ENCODE measurements at places on chromosomes 16 and 17. TPM values are rescaled to one million over a fixed set of nuclear protein-coding genes. Genes with fewer than 3 reads are reported as not detected.

ZNRF1 gene
- polyA plus RNA-seq, result 5.3 TPM

TBC1D3G gene
- polyA plus RNA-seq, result 0.85 TPM

GGNBP2 gene
- polyA plus RNA-seq, result 28.4 TPM

CKLF gene
- 24.9 TPM for polyA plus RNA-seq

NDEL1 gene
- 21.8 TPM for polyA plus RNA-seq

GRCh38 chr16:61726125-61726524 is 310.1 kb downstream of the CDH8 start:
- no peak overlapping the region for H3K4me3 ChIP-seq
- H3K36me3 ChIP-seq, result no peaks in the 10 kb centered on the region
- DNase-seq, result no peak
- no peaks in the 10 kb centered on the region for H3K27me3 ChIP-seq
- H3K4me1 ChIP-seq, result no peaks in the 10 kb centered on the region

- no peaks in the 10 kb centered on the region for H3K27me3 ChIP-seq
- H3K4me1 ChIP-seq, result no peaks in the 10 kb centered on the region
- H3K4me3 ChIP-seq, result no peak overlapping the region
- no peak for DNase-seq
- H3K27ac ChIP-seq, result no peak overlapping the region
- H3K36me3 ChIP-seq, result no peaks in the 10 kb centered on the region
These were observed 61.0 kb downstream of the TNRC6C start for GRCh38 chr17:78019367-78019975.

GRCh38 chr16:84833144-84833500 is 13.3 kb downstream of the CRISPLD2 start:
- no peak overlapping the region for H3K27ac ChIP-seq
- no peaks in the 10 kb centered on the region for H3K27me3 ChIP-seq
- DNase-seq, result no peak
- no peaks in the 10 kb centered on the region for H3K36me3 ChIP-seq

DNA sequence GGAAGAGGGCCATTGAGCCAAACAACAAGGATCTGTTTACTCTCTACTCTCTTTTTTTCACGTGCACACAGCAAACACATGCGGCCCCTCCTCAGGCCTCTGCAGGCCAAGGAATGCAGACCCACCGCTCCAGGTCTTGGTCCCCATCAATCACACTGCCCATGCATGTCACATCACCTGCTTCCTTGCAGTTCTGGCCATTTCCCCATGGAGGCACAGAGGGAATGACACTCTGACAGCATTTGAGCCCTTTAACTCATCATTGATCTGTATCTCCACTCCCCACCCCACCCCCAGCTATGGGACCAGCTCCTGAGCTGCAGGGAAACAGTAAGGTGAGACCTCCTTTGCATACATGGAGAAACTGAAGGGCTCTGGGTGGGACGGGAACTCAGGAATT is 45.9 kb upstream of the MEIOC start:
- no peak for DNase-seq
- H3K36me3 ChIP-seq, result no peaks in the 10 kb centered on the region
- no peaks in the 10 kb centered on the region for H3K27me3 ChIP-seq
- no peak overlapping the region for H3K4me3 ChIP-seq
- H3K27ac ChIP-seq, result no peak overlapping the region

- no peaks in the 10 kb centered on the region for H3K36me3 ChIP-seq
- H3K27me3 ChIP-seq, result no peaks in the 10 kb centered on the region
- no peak overlapping the region for H3K27ac ChIP-seq
- no peaks in the 10 kb centered on the region for H3K4me1 ChIP-seq
- no peak overlapping the region for H3K4me3 ChIP-seq
These were observed 3.7 kb upstream of the USP32 start for GRCh38 chr17:60395508-60396065.

DNA sequence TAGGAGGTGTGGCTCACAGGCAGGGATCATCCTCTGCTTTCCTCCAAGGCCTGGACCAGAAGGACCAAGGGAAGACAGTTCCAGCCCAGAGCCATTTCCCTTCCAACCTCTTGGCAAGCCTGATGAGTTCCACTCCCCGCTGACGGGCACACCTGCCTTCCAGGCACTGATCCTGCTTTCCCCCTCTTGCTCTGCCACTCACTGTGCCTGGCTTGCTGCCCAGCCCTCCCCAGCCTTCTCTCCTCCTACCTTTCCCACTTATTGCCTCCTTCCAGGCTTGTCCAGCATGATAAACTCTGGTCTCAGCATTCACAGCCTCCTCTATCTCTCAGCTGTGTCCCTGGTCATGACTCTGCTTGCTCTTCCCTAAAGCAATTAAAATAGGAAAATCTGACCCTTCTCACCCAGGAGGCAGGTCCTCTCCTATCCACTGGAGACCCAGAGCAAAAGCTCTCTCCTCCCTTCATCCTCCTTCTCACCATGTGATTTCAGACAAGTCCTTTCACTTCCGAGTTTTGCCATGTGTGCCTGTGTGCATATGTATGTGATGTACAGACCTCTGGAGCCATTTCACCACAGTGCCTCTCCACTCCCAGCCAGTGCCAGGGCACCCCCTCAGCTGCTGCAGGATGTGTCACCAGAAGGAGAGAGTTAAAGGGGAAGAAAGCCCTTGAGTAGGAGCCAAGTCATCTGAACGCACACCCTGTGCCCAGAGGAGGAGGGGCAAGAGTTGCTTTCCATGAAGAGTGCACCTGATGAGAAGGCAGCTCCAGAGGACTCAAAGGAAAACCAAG is 13.4 kb upstream of the TMEM170A start:
- DNase-seq, result no peak
- no peak overlapping the region for H3K27ac ChIP-seq
- no peaks in the 10 kb centered on the region for H3K27me3 ChIP-seq
- H3K36me3 ChIP-seq, result no peaks in the 10 kb centered on the region
- H3K4me1 ChIP-seq, result no peaks in the 10 kb centered on the region

GRCh38 chr16:79598348-79599181 is 2.0 kb downstream of the MAF start:
- H3K4me3 ChIP-seq, result peak overlapping the region; percentile 42
- H3K4me1 ChIP-seq, result peaks cover 3% of the 10 kb centered on the region
- peak; percentile 31 for DNase-seq
- H3K27me3 ChIP-seq, result no peaks in the 10 kb centered on the region
- H3K36me3 ChIP-seq, result no peaks in the 10 kb centered on the region
- no peak overlapping the region for H3K27ac ChIP-seq

- H3K4me1 ChIP-seq, result no peaks in the 10 kb centered on the region
- no peak overlapping the region for H3K4me3 ChIP-seq
- no peak overlapping the region for H3K27ac ChIP-seq
- no peak for DNase-seq
- no peaks in the 10 kb centered on the region for H3K36me3 ChIP-seq
- no peaks in the 10 kb centered on the region for H3K27me3 ChIP-seq
These were observed 8.5 kb downstream of the FNDC8 start for GRCh38 chr17:35129973-35130351.

DNA sequence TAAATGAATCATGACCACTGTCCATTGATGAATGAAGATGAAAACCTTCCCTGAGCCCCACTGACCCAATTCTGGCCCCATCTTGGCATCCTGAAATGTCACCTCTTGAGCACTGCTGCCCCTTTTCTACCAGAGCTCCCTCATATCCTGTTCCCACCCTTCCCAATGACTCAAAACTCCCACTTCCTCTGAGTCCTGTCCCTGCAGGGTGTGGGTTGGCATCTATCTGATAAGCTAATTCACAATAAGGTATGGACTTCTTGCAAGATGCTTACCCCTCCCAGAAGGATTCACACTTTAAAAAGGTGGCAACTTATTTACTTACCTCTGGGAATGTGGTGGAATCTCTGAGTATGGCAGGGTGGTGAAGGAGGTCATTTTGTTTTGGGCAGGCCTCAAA is 13.3 kb upstream of the CSNK2A2 start:
- no peaks in the 10 kb centered on the region for H3K27me3 ChIP-seq
- H3K27ac ChIP-seq, result no peak overlapping the region
- no peak overlapping the region for H3K4me3 ChIP-seq
